Amygdala (tissue), 56 donors: ENCODE measurements at places on chromosomes 3 and 15.

DNA sequence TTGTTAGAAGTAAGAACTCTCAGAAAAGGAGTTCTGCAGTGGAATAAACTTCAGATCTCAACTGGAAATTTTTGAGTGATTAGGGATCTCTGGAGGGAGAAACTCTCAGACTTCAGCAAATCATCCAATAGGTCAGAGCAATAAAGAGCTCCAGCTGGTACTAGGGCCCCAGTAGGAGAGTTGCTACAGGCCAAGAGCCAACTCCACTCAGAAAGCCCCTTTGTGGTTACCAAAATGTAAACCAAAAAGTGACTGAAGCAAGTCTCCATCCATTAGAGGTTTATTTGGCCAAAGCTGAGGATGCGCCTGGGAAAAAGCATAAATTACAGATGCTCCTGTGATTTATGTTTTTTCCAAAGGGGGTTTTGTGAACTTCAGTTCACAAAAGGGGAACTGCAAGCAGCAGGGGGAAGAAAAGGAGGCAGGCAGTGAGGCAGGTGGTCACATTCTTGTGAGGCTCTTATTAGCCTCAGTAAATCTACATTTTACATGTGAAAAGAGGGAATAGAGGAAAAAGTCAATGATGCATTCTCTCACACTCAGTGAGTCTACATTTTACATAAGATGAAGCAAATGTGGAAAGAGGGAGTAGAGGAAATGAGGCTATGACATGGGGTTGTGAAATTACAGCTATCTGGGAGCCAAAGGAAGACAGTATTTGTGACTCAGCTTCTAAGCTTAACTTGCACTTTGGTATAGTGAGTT is 92.4 kb upstream of the DAZL start:
- DNase-seq, result no peak

DNA sequence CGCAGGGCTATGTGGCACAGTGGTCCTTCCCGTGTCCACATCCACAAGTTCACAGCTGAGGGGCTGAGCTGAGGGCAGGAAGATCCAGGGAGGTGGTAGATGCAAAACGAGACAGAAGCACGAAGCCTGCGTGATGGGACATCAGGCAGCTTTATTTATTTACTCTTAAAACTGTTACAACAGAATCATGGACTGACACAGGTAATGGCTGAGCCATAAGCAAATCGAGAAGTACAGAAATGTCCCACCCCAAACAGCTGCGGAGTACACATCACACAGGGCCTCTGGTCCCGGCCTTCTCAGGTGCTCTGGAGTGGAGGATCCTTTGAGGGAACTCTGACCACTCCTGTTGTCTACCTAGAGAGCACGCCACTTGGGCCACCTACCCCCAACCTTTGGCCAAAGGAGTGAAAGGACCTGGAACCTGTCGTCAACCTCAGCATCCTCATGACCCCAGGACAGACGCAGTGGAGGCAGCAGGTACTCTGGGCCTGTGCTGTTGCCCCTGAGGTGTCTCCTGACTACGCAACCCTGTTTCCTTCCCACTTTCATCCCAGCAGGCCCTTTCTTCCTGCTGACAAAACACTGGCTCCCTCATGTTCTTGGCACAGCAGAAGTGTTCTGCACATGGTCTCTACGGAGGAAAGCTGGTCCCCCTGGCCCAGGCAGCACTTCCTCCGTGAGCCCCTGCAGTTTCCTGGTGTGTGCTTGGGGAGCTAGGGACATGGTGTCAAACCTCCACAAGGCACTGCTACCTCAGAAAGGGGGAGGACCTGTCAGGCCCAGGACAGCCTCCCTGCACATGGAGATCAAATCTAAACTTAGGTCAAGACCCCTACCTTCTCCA is 47.8 kb downstream of the DHX30 start:
- DNase-seq, result no peak

GRCh38 chr3:126436826-126437717 is 38.6 kb downstream of the ZXDC start:
- no peak for DNase-seq

GRCh38 chr3:131217296-131217741 is 164.3 kb upstream of the NUDT16 start:
- DNase-seq, result no peak

DNA sequence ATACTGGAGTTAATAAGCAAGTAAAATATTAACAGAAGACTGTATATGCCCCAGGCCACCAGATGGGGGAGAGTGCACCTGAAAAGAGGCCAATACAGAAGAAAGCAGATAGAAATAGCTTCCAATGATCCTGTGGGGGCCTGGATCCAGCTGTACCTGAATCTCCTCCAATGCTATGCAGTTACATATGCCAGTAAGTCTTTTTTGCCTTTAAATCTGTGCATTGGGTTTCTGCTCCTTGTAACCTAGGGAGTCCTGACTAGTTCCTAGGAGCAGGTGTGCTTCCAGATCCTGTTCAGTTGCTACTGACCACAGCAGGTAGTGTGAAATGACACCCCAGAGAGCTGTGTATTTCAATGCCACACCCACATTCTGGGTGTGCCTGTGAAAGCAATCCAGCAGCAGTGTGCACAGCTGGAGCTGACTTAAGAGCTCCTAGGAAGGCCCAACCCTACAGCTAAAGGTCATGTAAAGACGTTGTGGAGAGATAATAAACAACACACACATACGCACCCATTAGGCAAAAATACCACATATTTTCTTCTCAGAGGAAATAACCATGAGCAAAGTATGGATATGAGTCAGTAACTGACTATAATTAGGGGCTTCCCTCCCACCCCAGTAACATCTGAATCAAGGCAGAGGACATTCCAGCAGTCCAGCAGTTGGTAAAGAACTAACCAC is 62.2 kb upstream of the AKAP13 start:
- no peak for DNase-seq

GRCh38 chr15:66400351-66400774 is 13.7 kb downstream of the MAP2K1 start:
- no peak for DNase-seq

GRCh38 chr15:101232677-101233076 is 19.2 kb downstream of the CHSY1 start:
- no peak for DNase-seq

GRCh38 chr15:75073197-75073596 is 49.8 kb downstream of the PPCDC start:
- peak; percentile 15 for DNase-seq

- DNase-seq, result no peak
Observed at GRCh38 chr3:123481722-123482457, 33.0 kb upstream of the ADCY5 start.

DNA sequence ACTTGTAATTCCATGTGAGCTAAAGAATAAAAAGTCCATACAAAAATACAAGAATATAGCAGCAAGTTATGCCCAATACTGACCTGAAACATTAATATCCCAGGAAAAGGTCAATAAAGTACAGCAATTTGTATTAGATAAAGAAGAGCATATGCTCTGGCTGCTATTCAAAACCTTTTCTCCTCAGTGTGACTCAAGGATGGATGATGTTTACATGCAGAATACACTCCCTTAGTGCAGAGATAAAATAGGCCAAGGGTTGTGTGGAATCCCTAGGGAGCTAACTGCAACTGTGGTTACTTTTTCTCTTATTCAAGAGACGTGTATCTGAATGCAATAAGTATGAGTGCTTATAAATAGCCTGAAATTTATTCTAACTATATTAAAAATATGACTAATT is 78.7 kb downstream of the SLC9A9 start:
- no peak for DNase-seq

DNA sequence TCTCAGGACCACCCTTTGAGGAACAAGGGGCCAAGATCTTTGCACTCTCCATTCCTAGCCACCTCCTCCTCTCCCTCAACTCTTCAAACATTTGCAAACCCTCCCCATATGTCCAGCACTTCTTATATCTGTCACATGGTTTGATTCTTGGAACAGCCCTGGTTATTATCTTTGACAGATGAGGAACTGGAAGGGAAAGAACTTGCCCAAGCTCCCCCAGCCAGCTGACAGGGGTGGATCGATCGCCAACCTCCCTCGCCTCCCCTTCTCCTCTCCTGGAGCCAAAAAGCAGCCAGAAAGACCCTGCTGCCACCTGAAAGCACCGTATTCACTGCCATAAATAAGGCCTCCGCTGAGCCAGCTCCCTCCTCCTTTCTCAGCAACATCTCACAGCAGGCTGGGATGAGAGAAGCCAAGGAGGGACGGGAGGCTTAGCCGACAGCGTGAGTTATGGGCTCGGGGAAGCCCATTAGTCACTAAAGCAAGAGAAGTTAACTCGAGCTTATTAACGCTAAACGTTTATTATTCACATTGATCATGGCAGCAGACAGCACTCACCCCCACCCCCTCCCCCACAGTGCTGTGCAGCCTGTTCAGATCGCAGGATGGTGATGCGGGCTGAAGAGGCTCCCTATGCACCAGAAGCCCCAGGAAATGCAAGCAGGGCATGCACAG is 22.2 kb upstream of the FGD5 start:
- no peak for DNase-seq

- DNase-seq, result no peak
Observed at GRCh38 chr3:121592856-121593702, at the start of gene FBXO40. Gene FBXO40, plus strand, starts transcription at chr3:121593379. Its CDS starts 27,197 bp downstream, at chr3:121620576.

DNA sequence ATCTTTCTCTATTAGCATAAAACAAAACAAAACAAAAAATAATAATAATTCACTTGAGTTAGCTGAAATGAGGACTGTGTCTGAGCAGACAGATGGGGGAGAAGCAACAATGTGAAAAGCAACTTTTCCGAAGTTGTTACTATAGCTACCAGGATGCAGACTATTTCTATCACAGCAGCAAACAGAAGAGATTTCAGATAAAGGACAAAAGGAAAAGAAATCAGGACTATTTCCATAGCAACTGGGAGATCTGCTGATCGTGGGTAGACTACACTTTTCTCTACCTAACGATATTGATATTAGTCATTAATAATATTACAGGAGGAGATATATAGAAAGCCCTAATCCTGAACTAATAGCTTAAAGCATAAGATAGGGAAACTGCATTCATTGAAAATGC is 321.7 kb downstream of the GABRG3 start:
- DNase-seq, result no peak

DNA sequence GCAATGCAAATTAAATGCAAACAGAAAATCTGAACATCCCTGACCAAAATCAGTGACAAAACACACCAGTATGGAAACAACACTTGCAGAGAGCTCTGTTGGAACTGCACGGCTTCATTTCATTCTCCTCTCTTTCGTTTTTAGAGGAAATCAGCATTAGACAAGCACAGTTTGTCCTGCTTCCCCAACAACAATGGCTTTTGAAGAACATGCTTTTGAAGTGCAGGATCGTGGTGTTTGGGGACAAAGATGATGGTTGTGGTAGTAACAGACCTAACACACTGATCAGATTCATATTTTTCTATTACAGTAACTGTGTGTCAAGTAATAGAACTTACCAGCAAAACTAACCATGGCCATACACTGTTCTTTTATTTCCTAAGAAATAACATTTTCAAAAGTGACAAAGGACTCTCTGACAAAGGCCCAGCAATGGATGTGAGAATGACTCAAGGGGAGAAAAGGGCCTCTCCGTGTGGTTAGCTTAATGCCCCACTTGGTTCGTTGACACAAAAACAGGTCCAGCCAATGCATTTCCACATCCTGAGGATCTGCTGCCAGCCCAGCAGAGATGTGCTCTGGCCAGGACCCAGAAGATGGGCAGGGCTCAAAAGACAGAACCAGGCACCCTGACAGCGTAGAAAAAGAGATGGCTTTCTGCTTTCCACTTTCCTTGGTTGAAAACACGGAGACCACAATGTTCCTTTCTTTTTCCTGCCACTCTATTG is 84.1 kb downstream of the CCNL1 start:
- DNase-seq, result no peak

- DNase-seq, result no peak
Observed at GRCh38 chr3:94176988-94177745, 114.3 kb downstream of the NSUN3 start.

DNA sequence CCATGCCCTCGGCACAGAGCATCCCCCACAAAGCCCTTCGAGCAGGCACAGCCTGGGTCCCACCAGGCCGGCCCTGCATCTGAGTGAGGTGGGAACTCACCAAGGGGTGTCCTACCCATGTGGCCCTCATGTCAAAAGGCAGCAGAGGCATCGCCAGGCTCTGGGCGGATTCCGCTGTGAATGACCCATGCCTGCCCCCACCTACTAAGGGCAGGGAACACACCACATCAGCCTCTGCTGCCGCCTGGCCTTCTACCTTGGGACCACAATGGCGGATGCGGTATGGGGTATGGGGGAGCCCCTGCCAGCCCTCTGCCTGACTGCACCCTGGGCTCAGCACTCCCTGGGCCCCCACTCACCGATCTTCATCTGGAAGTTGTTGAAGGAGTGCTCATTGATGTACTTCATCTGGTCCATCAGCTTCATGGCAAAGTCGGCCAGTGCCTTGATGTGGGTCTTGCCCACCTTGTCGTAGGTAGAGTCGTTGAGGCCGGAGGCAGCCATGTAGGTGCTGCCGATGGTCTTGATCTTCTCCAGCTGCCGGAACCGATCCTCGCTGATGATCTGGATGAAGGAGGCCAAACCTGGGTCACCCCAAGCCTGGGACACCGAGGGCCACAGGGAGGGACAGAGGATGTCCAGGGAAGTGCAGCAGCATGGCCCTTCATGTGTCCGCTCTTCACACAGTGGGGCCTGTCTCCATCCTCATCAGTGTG is 87.8 kb downstream of the SEC22A start:
- no peak for DNase-seq

- DNase-seq, result no peak
Observed at GRCh38 chr15:99305761-99306505, 54.7 kb downstream of the LRRC28 start.

- no peak for DNase-seq
Observed at GRCh38 chr3:114406922-114407321, 113.1 kb downstream of the TIGIT start.

- peak; percentile 35 for DNase-seq
Observed at GRCh38 chr3:112293368-112294321, at the start of gene SLC9C1. Gene SLC9C1, minus strand, starts transcription at chr3:112294216. Its CDS starts 7,425 bp downstream, at chr3:112286791.

DNA sequence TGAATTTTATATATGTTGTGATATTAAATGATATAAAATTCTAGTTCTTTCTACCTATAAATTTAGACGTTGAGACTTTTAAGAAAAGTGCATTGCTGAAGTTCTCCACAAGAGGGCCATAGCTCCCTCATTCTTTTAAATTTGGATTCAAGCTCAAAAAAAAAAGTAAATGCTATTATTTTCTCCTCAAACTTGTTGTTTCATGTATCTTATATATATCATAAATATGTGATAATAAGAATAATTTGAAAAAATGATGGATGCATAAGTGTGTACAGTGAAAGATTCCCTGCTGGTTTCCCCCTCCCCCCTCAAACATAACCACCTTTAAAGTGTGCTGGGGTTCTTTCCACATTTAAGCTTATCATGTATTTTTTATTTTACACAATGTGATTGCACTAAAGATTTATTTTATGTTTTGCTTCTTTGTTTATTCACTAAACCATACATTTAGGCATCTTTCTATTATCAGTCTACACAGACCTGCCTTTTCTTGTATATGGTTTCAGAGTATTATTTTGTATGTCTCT is 769.4 kb upstream of the GOLIM4 start:
- no peak for DNase-seq
